ENCODE measurements at places on chromosomes 12 and 14. TPM values are rescaled to one million over a fixed set of nuclear protein-coding genes. Genes with fewer than 3 reads are reported as not detected.

Gene CCDC177
- not detected for total RNA-seq

Gene ABCD2
- not detected for total RNA-seq

Gene SIX1
- total RNA-seq, result 0.97 TPM

Gene HSPB8
- 0.91 TPM for total RNA-seq

All from epithelial cell of umbilical artery (primary cell).